ENCODE measurements at places on chromosomes 3 and 15. TPM values are rescaled to one million over a fixed set of nuclear protein-coding genes. Genes with fewer than 3 reads are reported as not detected.

The GRK7 gene
- not detected for total RNA-seq

The LMOD3 gene
- not detected for total RNA-seq

The CEP19 gene
- total RNA-seq: 0.81 TPM

The FLNB gene
- total RNA-seq: 302 TPM

The ARIH1 gene
- total RNA-seq: 13.7 TPM

Data from mesangial cell (primary cell).